Calu3 (cell line): ENCODE measurements at places on chromosomes 12 and 14.

DNA sequence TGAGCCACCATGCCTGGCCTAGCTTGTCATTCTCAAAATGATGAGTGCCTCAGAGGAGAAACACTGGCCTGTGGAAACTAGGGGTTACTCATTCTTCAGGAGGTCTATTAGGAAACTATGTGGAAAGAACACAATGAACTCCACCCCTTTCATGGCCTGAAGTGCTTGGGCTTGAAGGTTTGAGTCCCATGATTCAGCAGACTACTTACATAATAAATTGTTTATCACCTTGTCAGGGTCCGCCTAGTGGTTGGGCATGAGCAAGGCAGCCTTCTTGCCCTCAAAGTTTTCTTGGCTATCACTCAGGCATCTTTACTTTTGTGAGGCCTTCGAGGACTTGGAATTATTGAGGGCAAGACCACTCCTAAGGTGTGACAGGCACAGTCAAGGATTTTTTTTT is 251.2 kb downstream of the ACSS3 start:
- DNase-seq, result peak; percentile 28

- peak; percentile 83 for DNase-seq
Measured at GRCh38 chr14:99755629-99756603, 37.3 kb upstream of the EML1 start.

GRCh38 chr12:94239332-94239993 is 91.1 kb downstream of the PLXNC1 start:
- DNase-seq, result no peak

DNA sequence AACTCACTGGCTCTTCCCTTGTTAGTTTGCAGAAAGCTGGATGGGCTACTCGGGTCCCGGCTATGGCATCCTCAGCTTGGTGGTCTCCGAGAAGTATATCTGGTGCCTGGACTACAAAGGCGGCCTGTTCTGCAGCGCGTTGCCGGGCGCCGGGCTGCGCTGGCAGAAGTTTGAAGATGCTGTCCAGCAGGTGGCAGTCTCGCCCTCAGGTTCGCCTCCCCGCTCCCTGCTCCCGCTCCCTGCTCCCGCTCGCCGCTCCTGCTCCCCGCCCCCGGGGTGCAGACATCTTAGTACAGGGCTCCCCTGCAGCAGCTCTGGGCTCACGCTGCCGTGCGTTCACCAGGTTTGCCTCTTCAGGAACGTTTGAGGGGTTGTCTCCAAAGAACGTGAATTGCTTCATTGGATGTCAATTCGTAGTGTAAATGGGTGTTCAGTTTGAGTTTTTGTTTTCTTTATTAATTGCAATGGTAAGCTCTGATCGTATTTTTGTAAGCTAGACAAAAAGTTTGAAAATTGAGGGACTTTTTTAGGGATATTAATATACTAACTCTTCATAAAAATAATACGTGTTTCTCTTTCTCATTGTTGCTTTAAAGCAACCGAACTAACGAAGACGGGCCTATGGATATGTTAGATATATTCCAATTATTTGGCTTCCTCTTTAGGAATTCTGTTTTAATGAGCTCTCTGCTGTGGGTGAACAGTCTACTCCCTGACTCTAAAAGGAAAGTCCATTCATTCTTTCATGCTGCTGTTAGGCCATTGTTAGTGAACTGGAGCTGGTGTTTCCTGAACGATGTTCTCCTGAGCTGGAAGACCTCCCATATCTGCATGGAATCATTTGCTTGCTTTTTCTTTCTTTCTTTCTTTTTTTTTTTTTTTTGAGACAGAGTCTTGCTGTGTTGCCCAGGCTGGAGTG is 71.3 kb downstream of the ANKRD9 start:
- DNase-seq, result peak; percentile 89

- DNase-seq, result no peak
Measured at GRCh38 chr14:93049315-93049714, 66.4 kb downstream of the ITPK1 start.

GRCh38 chr14:48748151-48748675 is 838.0 kb downstream of the RPS29 start:
- no peak for DNase-seq

DNA sequence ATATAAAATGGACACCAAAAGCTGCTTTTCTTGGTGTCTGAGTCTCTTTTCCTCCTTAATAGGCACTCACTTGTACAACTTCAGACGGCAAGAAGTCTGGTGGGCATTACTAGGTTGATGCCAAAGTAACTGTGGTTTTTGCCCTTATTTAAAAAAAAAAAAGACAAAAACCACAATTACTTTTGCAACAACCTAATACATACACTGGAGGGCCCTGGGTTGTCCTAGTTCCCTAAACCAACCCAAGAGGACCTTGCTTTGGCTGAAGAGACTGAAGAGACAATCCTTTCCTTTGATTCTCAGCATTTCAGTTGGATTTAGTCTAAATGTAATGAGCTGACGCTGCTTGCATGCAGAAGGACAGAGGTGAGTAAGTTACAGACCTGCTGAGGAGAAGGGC is 16.2 kb upstream of the PLEKHG3 start:
- DNase-seq, result no peak

DNA sequence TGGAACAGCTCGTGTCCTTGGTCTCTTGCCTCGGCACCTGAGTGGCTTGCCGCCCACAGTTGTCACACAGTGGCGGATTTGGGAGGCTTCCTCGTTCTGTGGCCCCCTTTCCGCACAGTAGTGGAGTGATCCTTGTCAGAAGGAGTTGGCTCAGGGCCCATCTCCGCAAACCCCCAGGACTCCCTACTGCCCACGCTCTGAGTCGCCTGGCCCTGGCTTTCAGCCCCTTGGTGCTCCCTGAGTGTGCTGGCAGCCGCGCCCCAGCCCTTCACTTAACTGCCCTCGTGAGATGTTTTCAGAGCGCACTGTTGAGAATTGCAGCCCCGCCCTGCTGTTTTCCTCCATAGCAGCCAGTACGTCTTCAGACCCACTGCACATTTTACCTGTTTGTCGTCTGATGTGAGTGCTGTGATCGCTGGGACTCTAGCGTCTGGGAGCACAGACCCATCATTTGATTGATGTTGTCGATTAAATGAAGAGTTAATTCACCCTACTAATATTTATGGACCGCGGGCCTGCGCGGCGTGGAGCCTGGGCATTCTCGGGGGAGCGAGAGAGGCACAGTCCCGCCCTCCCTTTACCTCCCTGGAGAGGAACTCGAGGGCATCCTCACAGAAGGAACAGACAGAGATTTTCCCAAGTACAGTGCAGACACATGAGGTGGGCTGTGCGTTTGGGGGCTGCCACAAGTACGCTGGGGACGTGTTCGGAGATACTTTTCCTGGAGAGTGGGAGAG is 91.8 kb downstream of the DDX51 start:
- no peak for DNase-seq

DNA sequence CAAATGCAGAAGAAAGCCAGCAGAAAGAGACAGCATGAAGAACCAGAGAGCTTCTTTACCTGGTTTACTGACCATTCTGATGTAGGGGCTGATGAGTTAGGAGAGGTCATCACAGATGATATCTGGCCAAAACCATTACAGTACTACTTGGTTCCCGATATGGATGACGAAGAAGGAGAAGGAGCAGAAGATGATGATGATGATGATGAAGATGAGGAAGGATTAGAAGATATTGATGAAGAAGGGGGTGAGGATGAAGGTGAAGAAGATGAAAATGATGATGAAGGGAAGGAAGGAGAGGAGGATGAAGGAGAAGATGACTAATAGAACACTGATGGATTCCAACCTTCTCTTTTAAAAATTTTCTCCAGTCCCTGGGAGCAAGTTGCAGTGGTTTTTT is 178.2 kb upstream of the CRY1 start:
- DNase-seq, result no peak

- DNase-seq, result no peak
Measured at GRCh38 chr14:61872452-61872851, 110.2 kb downstream of the SNAPC1 start.
